CD4-positive, alpha-beta T cell treated with Interleukin-21 for 1 hour (primary cell): ENCODE measurements at places on chromosomes 7 and 10.

DNA sequence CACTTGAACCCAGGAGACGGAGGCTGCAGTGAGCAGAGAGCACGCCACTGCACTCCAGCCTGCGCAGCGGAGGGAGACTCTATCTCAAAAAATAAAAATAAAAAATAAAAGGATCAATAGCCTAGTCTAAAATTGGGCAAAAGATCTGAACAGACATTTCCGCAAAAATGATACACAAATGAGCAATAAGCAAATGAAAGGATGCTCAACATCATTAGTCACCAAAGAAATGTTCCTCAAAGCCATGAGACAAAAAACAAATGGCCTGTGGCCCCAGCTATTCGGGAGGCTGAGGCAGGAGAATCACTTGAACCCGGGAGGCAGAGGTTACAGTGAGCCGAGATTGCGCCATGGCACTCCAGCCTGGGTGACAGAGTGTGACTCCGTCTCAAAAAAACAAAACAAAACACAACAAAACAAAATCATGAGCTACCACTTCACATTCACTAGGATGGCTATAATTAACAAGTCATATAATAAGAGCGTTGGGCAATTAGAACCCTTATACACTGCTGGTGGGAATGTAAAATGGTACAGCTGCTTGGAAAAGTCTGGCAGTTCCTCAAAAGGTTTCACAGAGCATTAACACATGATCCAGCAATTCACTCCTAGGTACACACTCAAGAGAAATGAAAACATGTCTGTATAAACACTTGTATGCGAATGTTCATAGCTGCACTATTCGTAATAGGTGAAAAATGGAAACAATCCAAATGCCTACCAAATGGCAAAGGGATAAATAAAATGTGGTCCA, 3.1 kb downstream of the DAGLB start:
- DNase-seq, result no peak

DNA sequence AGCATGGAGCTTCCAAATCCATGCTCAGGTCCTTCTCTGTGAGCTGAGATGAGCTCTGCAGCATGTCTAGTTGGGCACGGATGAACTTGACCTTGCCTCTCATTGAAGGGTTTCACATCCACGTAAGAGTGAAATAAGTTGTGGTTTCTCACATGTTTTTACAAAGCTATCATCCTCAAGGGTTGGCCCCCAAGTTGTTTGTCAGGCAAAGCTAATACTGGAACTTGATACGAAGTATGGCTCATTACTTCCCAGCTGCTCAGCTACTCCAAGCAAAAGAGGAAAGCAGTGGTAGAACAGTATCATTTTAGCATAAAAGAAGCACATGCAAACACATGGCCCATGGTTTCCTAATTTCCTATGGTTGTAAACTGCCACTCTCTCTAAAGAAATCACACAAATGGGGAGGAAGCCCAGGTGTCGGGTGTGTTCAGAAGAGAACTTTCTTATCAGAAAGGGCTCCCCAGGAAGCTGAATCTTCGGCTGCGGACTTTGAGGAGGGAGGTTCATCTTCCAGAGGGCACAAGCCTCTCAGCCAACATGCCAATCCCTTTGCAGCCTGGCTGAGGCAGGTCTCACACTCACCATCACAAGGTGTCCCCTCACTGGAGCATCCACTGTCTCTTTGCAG, 45.3 kb downstream of the PDLIM1 start:
- DNase-seq, result no peak

GRCh38 chr7:139043823-139044812, 8.3 kb upstream of the ZC3HAV1L start:
- DNase-seq, result peak; percentile 71

- DNase-seq, result no peak
Observed at GRCh38 chr10:103990121-103990520, 23.2 kb downstream of the SLK start.

GRCh38 chr10:21150166-21150565, 253.1 kb upstream of the NEBL start:
- no peak for DNase-seq

DNA sequence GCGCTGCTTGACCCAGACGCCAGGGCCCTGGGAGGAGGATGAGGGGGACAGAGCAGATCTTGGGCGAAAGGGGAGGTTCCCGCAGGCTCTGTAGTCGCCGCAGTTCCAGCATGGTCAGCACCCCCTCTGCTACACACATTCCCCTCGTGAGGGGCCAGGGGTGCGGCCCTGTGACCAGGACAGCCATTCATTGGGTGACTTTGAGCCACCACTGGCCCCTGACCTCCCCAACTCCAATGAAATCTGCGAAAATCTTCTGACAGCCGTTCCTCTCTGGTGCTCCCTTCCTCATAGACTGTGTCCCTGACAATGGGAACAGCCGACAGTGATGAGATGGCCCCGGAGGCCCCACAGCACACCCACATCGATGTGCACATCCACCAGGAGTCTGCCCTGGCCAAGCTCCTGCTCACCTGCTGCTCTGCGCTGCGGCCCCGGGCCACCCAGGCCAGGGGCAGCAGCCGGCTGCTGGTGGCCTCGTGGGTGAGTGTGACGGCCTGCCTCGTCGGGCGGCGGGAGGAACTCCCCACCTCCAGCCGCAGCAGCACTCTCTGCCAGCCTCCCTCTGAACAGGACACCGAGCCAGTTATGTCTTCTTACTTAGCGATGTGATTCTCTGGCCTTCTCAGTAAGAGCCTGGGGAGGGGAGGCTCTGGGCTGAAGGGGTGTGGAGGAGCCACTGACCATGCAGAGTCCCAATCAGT, 825 bp downstream of the TMEM176A start:
- no peak for DNase-seq

GRCh38 chr7:159031135-159031701, 113.4 kb downstream of the VIPR2 start:
- no peak for DNase-seq

GRCh38 chr7:82507976-82508677, 64.5 kb upstream of the CACNA2D1 start:
- no peak for DNase-seq

- DNase-seq, result peak; percentile 14
Observed at GRCh38 chr7:72405418-72405817, 6.7 kb downstream of the CALN1 start.

- peak; percentile 76 for DNase-seq
Observed at GRCh38 chr7:141654551-141654950, 47.4 kb downstream of the DENND11 start.

- no peak for DNase-seq
Observed at GRCh38 chr7:116516324-116516723, 8.5 kb upstream of the CAV1 start.

DNA sequence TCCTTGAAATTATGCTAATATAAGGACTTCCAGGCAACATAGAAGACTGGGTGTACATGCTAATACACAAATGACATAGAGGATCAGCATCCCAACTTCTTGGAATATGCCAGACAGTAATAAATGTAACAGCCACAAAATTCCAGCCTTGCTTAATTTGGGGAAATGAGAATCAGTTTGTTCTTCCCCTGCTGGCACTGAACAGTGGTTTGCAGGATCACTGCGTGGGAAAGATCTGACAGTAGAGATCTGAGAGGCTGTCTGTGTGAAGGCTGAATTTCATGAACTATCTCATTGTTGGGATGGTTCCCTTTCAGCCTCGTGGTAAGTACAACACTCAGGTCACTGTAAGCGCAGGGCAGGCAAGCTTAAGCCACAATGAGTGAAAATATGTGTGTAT, 1078.0 kb downstream of the LRMDA start:
- DNase-seq, result no peak

DNA sequence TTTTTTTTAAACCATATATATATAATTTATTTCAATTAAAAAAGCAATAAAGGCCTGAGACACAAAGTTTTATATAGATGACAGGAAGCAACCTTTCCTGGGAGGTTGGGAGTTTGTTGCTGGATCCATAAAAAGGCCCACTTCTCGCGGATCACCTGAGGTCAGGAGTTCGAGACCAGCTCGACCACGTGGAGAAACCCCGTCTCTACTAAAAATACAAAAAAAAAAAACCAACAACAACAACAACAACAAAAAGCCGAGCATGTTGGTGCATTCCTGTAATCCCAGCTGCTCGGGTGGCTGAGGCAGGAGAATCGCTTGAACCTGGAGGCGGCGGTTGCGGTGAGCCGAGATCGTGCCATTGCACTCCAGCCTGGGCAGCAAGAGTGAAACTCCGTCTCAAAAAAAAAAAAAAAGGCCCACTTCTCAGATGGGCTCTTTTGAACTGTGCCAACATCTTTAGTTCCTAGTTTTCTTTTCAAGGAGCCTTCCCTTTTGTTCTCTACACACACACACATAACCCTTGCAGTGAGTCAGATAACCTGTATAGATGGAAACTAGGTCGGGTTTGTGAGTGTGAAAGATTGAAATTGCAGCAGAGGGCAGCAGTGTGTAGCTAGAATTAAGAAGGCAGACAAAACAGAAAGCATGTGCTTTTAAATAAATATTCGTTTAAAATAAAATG, 1.2 kb upstream of the SMNDC1 start:
- peak; percentile 87 for DNase-seq

GRCh38 chr7:130430115-130430514, 10.7 kb downstream of the CEP41 start:
- no peak for DNase-seq

- DNase-seq, result no peak
Observed at GRCh38 chr10:10821926-10822325, 195.7 kb upstream of the CELF2 start.

DNA sequence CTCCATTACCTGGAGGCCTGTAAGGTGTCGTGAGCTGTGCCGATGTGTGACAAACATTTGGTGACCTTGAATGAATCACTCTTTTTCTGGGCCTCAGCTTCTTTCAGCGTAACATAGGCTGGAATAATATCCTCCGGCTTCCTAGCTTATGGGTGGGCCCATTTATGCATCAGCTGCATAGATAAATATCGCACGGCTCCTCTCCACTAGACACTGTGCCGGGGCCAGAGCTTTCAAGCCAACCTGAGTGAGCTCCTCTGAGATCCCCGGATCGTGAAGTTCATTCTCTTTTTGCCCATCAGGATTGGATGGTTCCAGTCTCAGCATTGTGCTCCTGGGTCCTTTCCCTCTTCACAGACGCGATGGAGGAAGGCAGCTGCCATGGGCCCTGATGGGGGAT, 574.3 kb upstream of the FOXK1 start:
- no peak for DNase-seq

DNA sequence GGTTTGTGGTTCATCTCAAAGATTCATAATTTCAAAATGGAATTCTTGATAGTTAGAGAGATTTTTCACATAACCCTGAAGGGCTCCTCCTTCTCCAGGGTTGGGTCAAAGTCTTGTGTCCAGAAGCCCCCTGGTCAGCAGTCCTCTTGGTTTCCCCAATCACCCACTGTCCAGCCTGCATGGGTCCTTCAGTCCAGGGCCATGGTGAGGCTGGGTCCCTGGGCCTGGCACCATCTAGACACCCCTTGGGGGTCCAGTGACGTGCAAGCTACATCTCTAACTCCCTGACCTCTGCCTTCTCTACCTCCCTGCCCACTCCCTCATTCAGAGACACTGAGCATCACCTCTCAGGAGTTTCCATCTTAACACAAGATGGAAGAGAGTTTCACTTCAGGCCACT, 26.1 kb downstream of the ANXA8 start:
- no peak for DNase-seq

- DNase-seq, result no peak
Observed at GRCh38 chr10:86047588-86047987, 319.0 kb downstream of the GRID1 start.

DNA sequence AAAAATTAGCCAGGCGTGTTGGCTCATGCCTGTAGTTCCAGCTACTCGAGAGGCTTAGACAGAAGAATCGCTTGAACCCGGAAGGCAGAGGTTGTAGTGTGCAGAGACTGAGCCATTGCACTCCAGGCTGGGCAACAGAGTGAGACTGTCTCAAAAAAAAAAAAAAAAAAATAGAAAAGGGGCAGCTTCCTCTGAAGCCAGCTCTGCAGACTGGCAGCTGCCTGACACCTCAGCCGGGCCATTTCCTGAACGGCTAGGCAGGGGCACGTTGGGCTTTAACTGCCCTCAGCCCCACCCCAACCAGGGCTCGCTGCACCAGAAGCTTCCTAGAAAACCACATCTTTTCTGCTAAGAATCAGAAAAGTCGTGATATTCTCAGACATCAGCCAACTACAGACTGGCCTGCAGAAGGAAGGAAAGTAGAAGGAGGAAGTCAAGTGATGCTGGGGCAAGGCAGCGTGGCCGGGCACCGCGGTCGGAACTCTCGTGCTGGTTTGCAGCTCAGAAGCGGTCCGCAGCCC, 38.0 kb downstream of the PRKAG2 start:
- DNase-seq, result peak; percentile 56

GRCh38 chr7:106139265-106140251, 27.4 kb upstream of the SYPL1 start:
- no peak for DNase-seq

DNA sequence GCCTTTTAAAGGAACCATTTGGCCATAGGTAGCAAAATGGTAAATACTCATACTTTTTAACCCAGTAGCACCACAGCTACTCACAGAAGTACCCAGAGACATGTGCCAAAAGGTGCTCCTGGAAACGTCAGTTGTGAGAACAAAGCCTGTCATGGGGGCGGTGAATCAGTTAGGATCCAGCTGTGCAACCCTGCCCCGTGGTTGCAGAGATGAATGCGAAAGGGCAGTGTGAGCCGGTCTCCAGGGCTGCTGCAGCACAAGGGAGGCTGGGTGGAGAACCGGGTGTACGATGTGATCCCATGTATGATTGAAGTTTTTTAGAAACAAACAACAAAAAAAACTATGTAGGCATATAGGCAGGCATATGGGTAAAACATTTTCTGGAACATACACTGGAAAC, 1.3 kb upstream of the LRRC18 start:
- no peak for DNase-seq

- no peak for DNase-seq
Observed at GRCh38 chr7:107043921-107044346, 571 bp upstream of the PRKAR2B start.
